ENCODE measurements at places on chromosomes 6 and 20. TPM values are rescaled to one million over a fixed set of nuclear protein-coding genes. Genes with fewer than 3 reads are reported as not detected.

DNA sequence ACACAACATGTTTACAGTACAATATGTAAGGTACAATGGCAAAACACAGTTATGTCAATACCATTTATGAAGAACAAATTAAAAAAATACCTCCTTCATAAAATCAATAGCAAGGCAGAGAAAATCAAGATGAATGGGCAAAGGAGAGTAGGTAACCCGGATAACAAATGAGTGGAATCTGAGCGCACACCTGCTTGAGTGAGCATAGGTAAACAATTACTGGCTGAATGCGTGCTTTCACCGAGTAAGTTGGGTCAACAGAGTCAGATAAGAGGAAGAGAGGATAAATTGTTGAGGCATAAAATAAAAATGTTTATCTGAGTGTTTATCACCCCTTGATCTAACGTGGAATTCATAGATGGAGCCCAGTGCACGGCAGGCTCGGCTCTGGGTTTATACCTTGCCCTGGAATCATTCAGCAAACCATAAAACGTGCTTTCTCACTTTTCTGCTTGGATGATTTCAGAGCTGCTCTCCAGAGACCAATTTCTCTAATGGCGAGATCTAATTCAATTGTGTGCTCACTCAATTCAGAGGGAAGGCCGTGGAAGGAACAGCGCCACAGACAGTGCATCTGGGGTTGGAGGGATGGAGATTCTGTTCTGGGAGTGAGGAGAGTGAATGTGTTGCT lies 224.8 kb upstream of the MAP3K7 start:
- no peak for DNase-seq

DNA sequence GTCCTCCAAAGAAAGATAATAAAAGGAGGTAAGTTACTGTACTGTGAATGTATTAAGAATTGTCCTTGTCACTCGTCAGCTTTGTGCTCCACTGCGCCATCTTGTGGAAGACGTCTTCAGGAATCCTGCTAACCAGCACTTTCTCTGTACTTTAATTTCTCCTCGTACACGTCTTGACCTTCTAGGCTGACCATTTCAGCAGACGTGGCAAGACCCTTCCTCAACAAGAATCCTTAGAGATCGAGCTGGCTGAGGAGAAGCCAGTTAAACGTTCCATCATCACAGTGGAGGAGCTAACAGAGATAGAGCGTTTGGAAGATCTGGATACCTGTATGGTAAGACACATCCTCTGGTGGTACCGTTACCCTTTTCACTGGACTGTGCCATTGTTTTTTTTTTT lies 95.5 kb upstream of the SCGN start:
- DNase-seq = peak; percentile 51

GRCh38 chr6:110044622-110045021 lies 66.5 kb downstream of the GPR6 start:
- DNase-seq = no peak

DNA sequence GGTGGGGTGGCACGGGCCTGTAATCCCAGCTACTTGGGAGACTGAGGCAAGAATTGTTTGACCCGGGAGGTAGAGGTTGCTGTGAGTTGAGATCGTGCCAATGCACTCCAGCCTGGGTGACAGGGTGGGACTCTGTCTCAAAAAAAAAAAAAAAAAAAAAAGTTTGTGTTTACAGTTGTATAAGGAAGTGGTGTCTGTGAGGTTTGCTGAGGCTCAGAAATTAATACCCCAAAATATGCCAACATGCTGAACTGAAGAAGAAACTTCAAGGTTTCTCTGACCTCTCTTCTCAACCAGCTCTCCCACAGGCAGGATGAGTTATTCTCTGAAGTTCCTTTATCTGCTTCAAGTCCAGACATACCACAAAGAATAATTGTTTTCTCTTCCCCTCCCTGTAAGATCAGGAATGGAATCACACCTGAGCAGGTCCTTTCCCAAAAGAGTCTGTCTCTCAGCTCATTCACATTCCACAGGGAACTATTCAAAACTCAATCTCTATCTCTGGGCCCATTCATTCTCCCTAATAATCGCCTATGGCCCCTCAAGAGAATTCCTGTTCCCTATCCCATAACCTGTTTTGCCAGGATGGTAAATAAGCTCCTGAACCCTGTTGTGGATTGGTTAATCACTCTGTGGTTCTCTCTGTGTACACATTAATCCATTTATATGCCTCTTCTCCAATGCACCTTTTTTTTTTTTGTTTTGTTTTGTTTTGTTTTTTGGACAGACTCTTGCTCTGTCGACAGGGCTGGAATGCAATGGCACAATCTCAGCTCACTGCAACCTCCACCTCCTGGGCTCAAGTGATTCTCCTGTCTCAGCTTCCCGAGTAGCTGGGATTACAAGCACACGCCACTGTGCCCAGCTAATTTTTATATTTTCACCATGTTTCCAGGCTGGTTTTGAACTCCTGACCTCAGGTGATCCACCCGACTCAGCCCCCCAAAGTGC lies 17.4 kb upstream of the KIFC1 start:
- no peak for DNase-seq

DNA sequence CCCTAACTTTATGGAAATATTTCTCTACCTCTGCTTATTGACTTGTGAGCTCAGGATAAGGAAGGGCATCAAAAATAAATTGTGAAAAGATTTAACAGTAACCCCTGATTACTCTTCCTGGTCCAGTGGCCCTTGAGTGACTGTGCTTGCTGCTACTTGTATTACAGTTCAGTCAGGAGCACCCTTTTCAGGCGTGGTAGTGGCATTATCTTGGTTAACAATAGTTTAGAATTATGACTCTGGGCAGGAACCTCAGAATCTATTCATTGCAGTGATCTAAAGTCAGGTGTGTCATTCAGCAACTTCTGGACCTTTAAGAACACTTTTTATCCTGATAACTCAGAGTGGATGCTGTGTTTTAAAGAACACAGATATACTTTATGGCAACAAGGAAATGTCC lies 43.4 kb downstream of the FAM135A start:
- DNase-seq = no peak

GRCh38 chr6:49892280-49892679 lies 25.9 kb upstream of the CRISP1 start:
- DNase-seq = no peak

DNA sequence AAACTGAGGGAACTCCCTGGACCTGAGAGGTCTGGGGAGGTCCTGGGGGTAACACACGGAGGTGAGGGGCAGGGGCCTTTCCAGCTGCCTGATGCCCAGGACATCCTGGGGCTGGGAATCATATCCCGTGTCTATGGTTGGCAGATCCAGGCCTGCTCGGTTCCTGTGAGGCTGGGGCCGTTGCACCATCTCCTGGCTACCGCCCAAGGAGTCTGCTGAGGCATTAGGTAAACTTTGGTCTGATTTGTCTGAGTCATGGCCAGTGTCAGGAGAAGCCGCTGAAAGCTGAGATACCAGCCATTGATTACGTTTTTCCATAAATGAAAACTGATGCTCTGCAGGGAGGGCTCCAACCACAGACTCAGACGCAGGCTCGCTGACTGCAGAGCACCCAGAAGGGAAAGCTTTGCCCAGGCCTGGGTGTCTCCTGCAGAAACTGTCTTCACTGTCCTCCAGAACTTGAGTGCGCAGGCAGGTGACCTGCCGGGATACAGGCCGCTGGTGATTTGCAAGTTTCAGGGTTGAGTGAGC lies 14.2 kb downstream of the TRAF3IP2 start:
- DNase-seq = no peak

DNA sequence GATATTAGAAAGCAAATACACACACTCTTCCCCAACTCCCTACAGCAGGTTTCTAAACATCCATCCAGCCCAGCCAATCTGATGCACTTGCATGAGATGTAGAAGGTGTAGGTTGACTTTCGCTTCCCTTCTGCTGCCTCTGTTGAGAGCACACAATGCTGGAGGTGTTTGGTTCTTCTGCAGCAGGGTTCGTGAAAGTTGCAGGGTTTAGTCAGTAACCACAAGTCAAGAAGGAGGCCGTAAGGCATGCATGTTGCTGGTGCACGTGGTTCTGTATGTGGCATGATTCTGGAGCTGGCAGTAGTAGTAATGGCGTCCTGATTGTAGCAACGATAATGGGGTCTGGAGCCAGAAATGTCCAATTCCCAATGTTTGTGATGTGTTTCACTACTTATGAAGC lies 53.0 kb downstream of the DEK start:
- DNase-seq = no peak

Gene LHFPL5
- not detected for polyA plus RNA-seq

Gene IMPG1
- not detected for polyA plus RNA-seq

Gene LPIN3
- not detected for polyA plus RNA-seq

Measured in naive B cell (primary cell).